ENCODE measurements at places on chromosomes 5 and 9.

DNA sequence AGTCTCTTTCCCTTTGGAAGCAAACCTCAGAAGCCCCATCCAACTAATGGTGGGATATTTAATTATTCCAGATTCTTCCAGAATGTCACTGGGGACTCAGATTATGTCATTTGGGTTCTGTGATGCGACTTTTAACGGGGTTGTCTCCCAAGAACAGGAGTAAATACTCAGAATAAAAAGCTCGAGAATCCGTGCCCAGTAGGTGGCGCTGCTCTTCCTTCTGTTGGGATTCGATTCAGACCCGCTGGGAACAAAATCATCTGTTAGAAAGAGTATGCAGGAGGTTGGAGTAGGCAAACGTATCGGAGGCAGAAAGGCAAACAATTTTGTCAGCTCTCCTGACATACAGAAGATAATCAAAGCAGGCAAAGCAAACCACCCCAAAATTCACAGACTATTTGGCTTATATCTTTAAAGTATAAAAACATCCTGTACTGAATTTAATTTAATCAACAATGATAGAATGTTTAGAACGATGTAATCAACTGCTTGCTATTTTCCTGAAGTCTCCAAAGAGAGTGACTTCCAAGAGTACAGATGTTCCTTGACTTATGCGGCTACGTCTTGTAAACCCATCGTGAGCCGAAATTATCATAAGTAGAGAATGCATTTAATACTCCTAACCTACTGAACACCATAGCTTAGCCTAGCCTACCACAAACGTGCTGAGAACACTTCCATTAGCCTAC, 169.8 kb upstream of the RAI14 start:
- peak; percentile 93 for DNase-seq

- no peak for DNase-seq
These were observed 76.7 kb downstream of the LURAP1L start for GRCh38 chr9:12851341-12852090.

DNA sequence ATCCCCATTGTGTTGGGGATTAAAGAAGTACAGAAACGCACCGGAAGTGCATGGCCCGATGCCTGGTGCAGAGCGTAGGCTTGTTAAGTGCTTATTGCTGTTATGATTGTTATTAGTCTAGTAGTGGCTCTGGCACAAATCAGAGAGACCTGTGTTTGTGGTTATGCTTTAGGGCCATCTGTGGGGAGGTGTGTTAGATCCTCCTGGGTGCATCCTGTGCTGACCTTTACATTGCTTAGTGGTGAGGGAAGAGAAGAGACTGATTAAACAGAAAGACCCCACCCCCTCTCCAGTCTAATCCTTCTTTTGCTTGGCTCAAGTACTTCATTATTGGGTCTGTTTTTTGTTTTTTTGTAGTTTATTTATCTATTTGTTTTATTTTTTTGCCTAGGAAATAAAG, 112.7 kb upstream of the SPRY4 start:
- DNase-seq = no peak

GRCh38 chr9:6619909-6620308, 25.6 kb downstream of the GLDC start:
- no peak for DNase-seq

DNA sequence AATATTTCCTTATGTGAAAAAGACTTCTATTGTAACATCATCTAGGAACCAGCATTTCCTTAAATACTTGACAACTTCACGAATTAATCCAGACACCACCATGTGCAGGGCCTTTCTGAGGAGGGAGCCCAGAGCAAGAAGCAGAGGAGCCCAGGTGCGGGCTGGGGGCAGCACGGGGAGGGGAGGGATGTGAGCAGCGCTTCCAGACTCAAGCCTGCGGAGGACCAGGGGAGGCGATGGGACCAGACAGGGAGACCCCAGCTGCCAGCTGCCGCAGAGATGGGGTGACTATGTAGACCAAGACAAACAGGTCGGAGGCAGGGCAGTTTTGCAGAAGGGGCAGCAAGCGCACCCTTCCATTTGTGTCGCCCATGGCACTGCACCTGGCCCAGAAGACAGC, 596.1 kb downstream of the IRX1 start:
- no peak for DNase-seq

GRCh38 chr5:111201705-111202104, 22.5 kb upstream of the CAMK4 start:
- no peak for DNase-seq

DNA sequence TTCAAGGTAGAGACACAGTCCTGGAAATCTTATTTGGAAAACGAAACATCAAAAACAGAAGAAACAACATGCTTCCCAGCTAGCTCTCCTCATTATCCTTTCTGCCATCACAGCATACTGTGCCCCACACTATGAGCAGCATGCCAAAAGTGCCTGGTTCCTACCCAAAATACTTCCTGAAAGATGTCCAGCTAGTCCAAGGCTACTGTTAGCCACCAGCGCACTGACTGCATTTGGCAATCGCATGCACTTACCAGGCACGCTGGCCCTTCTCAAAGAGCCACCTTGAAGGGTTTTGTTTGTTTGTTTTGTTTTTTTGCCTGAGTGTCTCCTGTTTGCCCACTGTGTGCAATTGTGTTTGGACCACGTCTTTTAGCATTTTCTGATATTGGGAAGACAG, 6.8 kb downstream of the HSPB3 start:
- DNase-seq = no peak

DNA sequence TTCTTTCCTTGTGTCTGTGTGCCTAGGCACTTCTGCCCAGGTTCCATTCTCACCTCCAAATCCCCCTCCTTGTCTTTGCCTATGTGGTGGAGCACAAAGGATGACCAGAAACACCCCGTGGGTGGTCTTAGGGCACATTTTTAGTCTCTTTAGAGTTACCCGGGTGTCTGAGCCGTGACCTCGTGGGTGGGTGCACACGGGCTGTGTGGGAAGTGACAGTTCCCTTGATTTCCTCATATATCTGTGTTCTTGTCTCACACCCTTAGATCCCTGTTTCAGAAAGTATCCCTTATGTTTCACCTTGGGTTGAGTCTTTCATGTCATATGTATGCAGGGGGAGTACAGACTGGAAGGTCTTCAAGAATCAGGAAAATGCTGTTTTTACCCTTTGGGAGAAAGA, 13.4 kb upstream of the SMIM32 start:
- DNase-seq = no peak

- DNase-seq = no peak
These were observed 39.0 kb upstream of the CD180 start for GRCh38 chr5:67235399-67236110.

- DNase-seq = peak; percentile 81
These were observed 28.7 kb downstream of the NEK6 start for GRCh38 chr9:124286292-124286931.

- no peak for DNase-seq
These were observed 20.1 kb upstream of the TMEM245 start for GRCh38 chr9:109139851-109140250.

GRCh38 chr9:76425677-76426453, 31.6 kb upstream of the RFK start:
- DNase-seq = no peak

GRCh38 chr5:149212198-149212951, 59.3 kb upstream of the AFAP1L1 start:
- DNase-seq = peak; percentile 95

- no peak for DNase-seq
These were observed 1.2 kb upstream of the GRK6 start for GRCh38 chr5:177425196-177425800.

- DNase-seq = peak; percentile 53
These were observed at the start of gene CAPSL for GRCh38 chr5:35938568-35939227. Gene CAPSL, minus strand, starts transcription at chr5:35938622. Its CDS starts 17,502 bp downstream, at chr5:35921120.

DNA sequence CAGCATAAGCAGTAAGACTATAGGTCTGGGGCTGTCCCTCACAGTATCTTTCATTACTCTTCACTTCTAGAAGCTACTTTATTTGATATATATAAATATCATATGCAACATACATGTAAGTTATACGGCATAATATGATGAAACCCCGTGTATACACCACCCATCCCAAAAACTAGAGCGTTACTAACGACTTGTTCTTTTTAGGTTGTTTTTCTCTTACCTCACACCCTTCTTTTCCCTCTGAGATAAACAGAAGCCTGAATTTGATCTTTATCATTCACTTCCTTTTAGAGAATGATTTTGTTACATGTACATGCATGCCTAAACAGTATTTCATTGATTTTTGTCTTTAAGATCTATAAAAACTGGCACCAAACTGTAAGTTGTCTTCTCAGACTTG, 3.7 kb downstream of the TRMO start:
- no peak for DNase-seq

DNA sequence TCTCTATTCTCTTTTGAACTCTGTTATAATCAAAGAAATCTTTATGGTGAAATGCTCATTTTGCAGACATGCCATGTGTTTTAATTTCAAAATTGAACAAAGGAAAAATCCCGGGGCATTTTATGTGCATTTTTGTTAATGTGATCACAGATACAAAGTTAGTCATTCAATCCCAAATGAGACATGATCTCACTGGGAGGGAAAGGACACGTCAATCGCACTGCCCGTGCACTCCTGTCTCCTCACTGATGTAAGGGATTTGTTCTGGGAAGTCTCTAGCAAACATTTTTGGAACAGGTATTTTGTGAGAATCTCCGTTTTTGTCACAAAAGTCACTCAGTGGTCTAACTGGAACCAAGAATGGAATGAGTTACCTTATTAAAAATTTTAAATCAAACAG, 97.9 kb upstream of the RANBP6 start:
- no peak for DNase-seq

DNA sequence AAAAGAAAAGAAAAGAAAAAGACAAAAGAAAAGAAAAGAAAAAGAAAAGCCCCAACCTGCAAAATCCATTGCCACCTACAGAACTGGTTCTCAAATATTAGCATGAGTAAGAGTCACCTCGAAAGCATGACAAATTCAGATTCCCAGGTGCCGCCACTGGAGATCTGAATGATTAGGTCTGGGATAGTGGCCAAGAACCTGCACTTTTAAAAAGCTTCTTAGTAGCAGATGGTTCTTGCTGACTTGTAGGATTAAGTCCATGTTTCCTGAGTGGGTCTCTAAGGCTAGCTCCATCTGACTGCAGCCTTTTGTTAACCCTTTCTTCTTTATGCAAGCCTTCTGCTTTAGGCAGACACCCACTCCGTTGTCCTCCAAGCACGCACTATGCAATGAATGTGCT, 178.5 kb upstream of the CDH18 start:
- DNase-seq = no peak

- no peak for DNase-seq
These were observed 6.4 kb upstream of the NR3C1 start for GRCh38 chr5:143409926-143410325.

DNA sequence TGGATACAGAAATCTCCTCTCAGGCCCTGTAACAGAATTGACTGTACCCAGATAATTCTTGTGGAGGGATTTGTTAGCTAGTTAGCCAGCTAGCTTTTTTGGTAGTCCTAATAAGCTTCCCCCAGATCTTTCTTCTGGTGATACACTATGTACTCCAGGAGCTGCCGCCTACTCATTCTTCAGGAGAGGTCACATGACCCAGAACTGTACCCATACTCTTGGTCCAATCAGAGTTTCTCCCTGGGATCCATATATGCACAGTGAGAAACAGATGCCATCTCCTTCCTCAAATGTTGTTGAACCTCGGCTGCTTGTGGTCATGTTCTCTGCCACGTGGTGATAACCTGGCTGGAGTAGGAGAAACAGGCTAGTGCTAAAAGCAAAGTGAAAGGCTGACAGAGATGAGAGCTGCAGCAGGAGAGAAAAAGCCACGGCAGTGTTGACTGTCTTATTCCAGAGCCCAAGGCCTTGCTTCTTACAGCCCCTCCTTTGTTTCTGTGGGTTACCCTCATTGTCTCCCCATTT, 123.0 kb upstream of the RFX3 start:
- no peak for DNase-seq

DNA sequence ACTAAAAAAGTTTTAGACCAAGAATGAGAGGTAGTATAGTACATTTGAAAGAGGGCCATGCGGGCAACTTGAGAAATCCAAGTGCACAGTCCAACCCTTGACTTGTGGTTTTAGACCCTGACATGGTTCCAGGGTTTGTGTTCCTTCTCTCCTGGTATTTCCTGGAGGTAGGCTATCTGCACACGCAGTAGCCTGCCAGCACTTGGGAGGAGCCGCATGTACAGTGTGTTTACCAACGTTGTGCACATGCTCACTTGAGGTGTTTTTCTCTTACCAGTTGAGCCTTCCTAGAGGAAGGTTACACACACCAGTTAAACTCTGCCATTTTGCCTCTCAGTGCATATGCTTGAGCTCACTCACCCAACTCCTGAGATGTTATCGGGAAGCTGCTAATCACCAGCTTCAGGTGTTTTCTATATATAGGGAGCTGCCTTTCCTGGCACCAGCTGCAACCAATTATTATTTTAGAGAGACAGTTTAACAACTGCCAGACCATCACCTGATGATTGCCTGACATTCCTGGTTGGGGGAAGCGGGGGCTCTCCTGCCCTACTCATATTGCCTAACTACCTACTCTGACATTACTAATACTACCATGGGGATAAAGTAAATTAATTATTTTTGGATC, 593.4 kb upstream of the TUSC1 start:
- peak; percentile 40 for DNase-seq

- no peak for DNase-seq
These were observed 2.5 kb upstream of the RAD23B start for GRCh38 chr9:107280543-107280942.

DNA sequence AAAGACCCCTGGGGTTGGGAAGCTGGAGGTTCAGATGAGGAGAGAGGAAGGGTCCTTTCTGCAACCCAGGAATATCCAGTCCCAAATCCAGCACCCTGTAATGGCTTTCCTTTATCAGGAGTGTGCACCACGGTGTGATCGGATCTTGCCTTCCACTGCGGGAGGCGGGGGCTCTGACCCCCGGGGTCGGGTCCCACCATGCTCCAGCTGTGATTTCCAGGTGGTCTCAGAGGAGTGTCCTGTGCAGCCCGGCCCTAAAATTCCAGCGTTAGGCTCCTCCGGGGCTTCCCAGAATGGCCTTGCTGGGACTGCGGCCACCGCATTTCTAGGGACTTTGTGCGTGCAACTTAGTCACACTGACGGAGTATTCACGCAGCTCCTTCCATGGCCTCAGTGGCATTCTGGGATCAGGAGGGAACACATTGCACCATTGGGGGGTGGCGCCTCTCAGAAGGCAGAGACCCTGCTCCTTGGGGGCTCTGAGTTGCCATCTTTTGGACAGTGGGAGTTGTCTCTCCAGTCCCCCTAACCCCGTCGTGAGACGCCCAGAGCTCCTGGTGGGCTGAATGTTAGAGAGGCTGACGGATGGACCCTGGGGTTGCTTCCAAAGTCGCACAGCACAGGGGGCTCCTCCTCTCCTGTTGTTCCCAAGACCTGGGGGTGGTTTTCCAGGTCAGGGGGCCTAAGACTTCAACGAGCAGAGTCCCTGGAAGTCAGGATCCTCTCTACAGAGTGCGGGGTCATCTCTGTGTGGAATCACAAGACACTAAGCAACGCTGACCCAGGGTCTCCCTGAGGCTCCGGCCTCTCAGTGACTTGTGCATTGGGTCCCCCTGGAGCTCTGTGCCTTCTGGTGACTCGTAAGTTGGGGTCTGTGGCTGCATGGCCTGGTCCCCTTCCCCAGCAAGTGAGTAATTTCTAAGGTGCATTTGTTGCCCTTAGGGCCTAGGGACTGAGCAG, 42.7 kb upstream of the IRX4 start:
- no peak for DNase-seq

GRCh38 chr5:23755906-23756305, 248.5 kb downstream of the PRDM9 start:
- DNase-seq = no peak

Data from cardiac fibroblast (primary cell).